ENCODE measurements at places on chromosomes 5 and 9. TPM values are rescaled to one million over a fixed set of nuclear protein-coding genes. Genes with fewer than 3 reads are reported as not detected.

DNA sequence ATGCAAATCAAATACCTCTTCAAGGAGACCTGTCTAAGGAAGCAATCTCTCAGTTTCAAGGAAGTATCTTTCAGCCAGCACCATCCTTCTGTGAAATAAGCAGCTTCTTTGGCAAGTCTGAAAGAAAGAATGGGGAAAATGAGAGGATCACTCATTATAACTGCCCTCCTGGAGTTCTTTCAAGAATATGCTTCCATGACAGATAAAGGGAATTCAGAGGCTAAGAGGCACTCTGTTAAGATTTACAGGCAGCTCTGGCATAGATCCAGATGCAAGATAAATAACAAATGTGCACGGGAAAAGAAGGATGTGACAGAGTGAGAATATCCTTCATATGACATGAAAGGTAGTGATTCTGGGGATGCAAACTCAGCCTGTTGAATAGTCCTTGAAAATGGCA lies 348.2 kb upstream of the CCNG1 start:
- H3K36me3 ChIP-seq = no peaks in the 10 kb centered on the region
- no peak overlapping the region for H3K4me3 ChIP-seq
- H3K27me3 ChIP-seq = no peaks in the 10 kb centered on the region
- no peaks in the 10 kb centered on the region for H3K4me1 ChIP-seq

DNA sequence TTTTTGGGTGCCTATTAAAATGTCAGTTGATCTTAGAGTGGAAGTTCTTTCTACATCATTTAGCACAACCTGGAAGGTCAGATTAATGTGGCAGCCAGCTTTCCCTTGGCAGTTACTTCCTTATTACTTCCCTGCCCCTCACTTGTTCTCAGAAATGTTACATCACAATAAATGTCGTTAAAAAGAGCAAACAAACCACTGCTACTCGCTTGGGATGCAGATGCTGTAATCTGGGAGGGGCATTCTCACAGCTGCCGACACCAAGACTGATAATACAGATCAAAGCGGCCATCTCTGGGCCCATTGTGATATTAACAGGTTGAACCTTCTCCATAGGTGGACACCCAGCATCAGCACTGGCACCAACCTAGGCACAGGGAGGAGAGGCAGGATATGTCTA lies 29.3 kb downstream of the PLAC8L1 start:
- H3K36me3 ChIP-seq = no peaks in the 10 kb centered on the region
- DNase-seq = peak; percentile 12
- H3K27me3 ChIP-seq = peaks cover 7% of the 10 kb centered on the region

DNA sequence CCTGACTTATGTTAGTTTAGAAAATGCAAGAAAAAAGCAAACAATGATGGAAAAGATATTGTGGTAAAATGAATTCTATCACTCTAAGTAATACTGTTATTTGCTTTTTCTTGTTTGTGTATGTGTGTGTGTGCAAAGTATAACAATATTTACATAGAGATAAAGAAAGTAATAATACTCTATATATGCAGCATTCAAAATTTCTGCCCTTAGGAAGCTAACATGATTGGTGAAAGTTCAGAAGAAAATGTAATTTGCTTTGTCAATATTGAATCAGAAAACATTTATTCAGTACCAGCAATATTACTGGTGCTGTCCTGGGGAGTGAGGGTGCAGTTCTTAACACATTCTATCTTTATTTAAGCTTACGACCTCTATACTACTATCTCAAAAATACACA lies 12.9 kb upstream of the PRDM9 start:
- no peak overlapping the region for H3K4me3 ChIP-seq
- H3K36me3 ChIP-seq = no peaks in the 10 kb centered on the region
- DNase-seq = no peak

DNA sequence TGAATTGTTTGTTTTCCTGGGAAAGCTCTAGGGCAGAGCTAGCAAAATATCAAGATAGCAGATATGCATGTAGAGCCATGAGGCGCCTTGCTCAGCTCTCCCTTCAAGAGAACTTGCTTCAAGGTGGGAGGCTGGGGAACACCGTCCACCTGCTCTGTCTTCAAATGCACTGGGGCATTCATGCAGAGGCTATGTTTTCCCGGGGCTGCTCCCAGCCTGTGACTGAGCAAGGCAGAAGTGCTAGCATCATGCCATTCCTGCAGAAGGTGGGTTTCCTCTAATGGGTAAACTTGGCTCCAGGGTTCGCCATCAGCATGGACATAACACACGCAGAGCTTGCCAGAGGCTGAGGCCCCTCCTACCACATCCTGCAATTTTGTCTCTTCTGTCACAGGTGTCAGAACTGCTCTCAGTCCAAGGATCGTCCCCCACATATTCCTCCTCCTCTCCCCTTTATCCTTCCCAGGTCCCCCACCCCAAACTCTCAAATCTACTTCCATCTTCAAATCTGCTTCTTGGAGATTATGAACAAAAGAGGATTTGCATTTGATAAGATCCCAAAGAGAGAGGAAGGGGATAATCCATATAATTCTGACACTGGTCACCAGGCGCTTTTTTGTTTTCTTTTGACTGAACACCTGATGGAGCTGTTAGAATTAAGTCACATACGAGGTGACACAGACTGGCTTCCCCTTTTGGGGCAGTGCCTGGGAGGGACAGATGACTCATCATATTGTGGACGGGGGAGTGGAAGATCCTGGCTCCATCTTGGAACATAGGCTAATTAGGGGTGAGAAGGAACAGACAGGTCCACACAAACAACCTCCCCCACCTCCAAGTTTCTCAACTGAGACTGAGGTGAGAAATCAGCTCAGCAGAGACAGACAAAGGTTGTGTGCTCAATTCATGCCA lies 85.0 kb upstream of the TAF11L2 start:
- no peak overlapping the region for H3K27ac ChIP-seq
- H3K4me1 ChIP-seq = no peaks in the 10 kb centered on the region
- no peak for DNase-seq

The PCDHB5 gene
- total RNA-seq = 5.9 TPM

DNA sequence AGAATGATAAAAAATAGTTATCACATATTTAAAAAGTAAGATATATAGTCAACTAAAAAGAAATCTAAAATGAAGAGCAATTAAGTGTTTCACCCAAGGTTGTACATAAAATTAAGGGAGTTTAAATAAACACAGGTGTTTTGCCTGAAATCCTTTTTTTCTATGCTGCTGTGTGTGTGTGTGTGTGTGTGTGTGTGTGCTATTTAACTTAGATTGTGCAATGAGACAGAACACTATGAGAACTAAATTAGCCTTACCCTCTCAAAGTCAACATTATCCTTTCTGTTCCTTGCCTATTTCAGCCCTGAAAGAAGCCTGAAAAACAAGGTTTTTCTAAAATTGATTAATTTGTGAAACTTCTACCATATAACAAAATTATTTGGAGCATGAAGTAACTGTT lies 516.2 kb downstream of the ELAVL2 start:
- no peak overlapping the region for H3K4me3 ChIP-seq
- H3K36me3 ChIP-seq = no peaks in the 10 kb centered on the region
- H3K4me1 ChIP-seq = no peaks in the 10 kb centered on the region

GRCh38 chr5:7272408-7272965 lies 123.5 kb upstream of the ADCY2 start:
- no peaks in the 10 kb centered on the region for H3K27me3 ChIP-seq
- DNase-seq = no peak
- no peaks in the 10 kb centered on the region for H3K4me1 ChIP-seq
- no peak overlapping the region for H3K27ac ChIP-seq
- H3K36me3 ChIP-seq = no peaks in the 10 kb centered on the region

The SLC31A2 gene
- 38.0 TPM for total RNA-seq

GRCh38 chr9:136075134-136075841 lies 19.8 kb downstream of the NACC2 start:
- H3K27ac ChIP-seq = no peak overlapping the region
- no peaks in the 10 kb centered on the region for H3K36me3 ChIP-seq
- DNase-seq = no peak
- H3K4me3 ChIP-seq = no peak overlapping the region
- peaks cover 9% of the 10 kb centered on the region for H3K4me1 ChIP-seq

DNA sequence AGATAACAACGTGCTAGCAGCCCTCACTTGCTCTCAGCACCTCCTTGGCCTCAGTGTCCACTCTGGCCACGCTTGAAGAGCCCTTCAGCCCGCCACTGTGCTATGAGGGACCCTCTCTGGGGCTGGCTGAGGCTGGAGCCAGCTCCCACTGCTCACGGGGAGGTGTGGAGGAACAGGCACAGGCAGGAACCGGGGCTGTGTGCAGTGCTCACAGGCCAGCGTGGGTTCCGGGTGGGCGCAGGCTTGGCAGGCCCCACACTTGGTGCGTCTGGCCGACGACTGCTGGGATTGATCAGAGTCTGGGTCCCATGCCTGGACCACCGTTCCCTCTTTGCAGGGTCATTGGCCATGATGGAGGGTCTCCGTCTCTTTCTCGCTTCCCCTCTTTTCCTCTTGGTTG lies 194.3 kb upstream of the GRAMD2B start:
- DNase-seq = no peak
- H3K4me1 ChIP-seq = no peaks in the 10 kb centered on the region
- no peak overlapping the region for H3K27ac ChIP-seq
- no peaks in the 10 kb centered on the region for H3K36me3 ChIP-seq

DNA sequence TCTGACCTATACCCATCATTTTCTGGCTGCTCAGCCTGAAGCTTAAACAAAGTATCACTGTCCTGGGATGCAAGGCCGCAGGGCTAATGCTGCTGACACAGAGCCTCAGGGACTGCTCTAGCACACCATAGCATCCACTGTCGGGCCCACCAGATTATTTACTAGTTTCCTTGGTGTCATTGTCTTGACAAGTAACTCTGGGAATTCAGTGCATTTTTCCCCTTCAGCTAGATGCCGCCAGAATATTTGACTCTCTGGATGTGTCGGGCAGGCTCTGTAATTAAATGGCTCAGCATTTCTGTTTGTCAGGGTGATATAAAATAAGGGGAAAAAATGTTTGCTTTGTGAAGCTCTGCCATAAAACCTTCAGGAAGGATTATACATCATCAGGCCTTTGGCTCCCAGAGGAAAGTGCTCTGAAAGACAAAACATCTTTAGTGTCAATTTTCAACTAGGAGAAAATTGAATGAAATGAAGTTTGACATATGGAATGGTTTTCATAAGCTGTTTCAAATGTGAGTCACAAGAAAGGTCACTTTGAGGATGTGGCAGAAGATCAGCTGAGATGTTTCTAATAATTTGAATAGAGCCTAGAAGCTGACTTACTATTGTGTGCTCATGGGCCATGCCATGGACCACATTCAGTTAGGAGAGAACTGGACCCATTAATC lies 350.1 kb downstream of the TMEM232 start:
- H3K4me3 ChIP-seq = no peak overlapping the region
- no peaks in the 10 kb centered on the region for H3K27me3 ChIP-seq
- H3K27ac ChIP-seq = no peak overlapping the region
- H3K36me3 ChIP-seq = no peaks in the 10 kb centered on the region
- DNase-seq = no peak
- H3K4me1 ChIP-seq = no peaks in the 10 kb centered on the region
